ENCODE measurements at places on chromosomes 16 and 17. TPM values are rescaled to one million over a fixed set of nuclear protein-coding genes. Genes with fewer than 3 reads are reported as not detected.

Gene TBC1D3
- total RNA-seq, result 6.9 TPM

Gene RAB11FIP4
- 61.9 TPM for total RNA-seq

Gene MAP3K3
- 74.1 TPM for total RNA-seq

Gene SHBG
- 0.40 TPM for total RNA-seq

Gene NETO2
- total RNA-seq, result 5.3 TPM

Gene CORO6
- 1.7 TPM for total RNA-seq

Gene SLC5A10
- not detected for total RNA-seq

Gene CMTR2
- total RNA-seq, result 10.4 TPM

Gene ZNF385C
- total RNA-seq, result 0.20 TPM

Gene ATP2C2
- total RNA-seq, result not detected

All from T-helper 17 cell (primary cell).